Right lung (tissue), 10 donors: ENCODE measurements at places on chromosomes 12 and 14. TPM values are rescaled to one million over a fixed set of nuclear protein-coding genes. Genes with fewer than 3 reads are reported as not detected.

GRCh38 chr14:96270565-96271420 is 14.8 kb downstream of the BDKRB1 start:
- no peak for DNase-seq

- no peak for DNase-seq
Measured at GRCh38 chr12:106003297-106003696, 135.5 kb downstream of the NUAK1 start.

DNA sequence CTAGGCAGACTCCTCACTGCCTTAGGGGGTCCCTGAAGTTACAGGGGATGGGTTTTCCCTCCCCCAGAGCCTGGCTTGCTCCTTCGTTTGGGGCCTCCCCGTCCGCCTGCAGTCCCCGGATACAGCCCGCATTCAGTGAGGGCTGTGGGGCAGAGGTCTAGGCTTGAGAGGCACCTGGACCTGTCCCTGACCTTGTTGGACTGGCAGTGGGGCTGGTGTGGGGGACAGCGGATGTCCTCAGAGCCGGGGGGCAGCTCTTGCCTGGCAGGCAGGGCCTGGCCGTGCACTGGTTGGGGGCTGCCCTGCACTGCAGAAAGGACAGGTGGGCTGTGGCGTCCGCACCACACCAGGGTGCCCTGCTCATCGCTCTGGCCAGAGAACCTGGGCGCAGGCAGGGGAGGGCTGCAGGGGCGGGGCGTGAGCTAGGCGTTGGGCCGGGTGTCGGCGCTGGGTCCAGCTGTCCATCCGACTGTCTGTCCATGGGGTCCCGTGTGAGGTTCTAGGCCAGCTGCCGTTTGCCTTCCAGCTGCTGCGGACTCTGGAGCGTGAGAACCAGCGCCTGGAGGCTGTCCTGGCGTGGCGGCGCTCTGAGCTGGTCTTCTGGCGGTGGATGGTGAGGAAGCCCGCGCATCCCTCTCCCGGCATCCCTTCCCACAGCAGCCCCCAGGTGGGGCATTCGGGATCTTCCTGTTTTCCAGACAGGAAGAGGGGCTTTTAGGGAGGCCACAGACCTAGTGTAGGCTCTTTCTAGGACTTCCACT is 6.0 kb downstream of the TEDC1 start:
- DNase-seq, result no peak

DNA sequence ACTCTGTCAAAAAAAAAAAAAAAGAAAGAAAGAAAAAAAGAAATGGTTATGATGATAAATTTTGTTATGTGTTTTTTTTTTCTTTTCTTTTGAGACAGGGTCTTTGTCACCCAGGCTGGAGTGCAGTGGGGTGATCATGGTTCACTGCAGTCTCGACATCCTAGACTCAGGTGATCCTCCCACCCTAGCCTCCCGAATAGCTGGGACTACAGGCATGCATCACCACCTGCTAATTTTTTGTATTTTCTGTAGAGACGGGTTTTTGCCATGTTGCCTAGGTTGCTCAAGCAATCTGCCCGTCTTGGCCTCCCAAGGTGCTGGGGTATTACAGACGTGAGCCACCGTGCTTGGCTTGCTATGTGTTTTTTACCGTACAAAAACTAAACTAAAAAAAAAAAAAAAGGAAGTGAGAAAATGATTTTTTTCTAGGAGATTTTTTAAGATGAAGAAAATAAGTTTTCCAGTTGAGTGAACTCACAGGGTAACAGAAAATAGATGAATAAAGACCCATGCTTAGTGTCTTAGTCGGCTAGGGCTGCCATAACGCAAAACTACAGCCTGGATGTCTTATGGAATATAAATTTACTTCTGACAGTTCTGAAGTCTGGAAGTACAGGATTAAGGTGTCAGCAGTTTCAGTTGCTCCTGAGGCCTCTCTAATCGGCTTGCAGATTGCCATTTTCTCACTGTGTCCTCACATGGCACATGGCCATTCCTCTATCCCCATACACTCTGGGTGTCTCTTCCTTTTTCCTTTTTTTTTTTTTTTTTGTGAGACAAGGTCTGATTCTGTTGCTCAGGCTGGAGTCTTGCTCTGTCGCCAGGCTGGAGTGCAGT is 13.2 kb upstream of the APOF start:
- DNase-seq, result no peak

GRCh38 chr12:26429070-26429691 is 233.8 kb downstream of the SSPN start:
- no peak for DNase-seq

GRCh38 chr12:52042706-52043385 is 8.4 kb upstream of the NR4A1 start:
- DNase-seq, result no peak

GRCh38 chr14:71863049-71863448 is 69.2 kb upstream of the RGS6 start:
- DNase-seq, result no peak

DNA sequence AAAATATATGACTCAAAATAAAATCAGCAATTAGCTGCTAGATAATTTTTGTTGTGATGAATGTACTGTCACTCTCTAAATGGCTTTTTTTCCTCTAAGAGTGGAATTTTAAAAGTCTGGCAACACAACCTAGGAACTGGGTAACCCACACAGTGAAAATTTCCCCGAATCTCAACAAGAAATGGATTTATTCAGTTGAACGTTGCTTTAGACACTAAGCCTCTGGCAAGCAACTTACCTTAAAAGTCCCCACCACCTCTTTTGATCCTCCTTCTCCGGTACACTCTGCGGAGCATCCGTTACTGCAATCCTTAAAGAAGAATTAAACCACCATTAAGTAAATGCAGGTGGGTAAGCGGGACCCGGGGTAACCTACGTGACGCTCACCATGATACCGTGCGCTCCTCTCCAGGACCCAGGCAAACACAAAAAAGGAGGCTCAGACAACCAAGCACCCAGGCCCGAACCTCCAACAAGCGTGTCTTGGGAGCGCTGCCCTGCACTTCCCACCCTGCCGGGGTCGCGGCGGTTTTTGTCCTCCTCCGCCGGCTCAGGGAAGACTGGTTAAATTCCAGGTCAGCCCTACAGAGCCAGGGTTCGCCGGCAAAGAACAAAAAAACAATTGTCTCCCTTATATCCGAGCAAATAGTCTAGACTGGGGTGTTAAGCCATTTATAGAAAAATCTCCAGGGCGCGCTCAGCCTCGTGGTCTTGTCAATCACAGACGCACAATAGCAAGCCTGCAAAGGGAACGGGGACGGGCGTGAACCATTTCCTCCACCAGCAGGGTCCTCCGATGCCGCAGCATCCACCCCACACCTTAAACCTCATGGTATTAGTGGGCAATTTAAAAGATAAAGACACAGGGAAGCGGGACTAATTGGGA is 47.1 kb downstream of the BCAT1 start:
- no peak for DNase-seq

DNA sequence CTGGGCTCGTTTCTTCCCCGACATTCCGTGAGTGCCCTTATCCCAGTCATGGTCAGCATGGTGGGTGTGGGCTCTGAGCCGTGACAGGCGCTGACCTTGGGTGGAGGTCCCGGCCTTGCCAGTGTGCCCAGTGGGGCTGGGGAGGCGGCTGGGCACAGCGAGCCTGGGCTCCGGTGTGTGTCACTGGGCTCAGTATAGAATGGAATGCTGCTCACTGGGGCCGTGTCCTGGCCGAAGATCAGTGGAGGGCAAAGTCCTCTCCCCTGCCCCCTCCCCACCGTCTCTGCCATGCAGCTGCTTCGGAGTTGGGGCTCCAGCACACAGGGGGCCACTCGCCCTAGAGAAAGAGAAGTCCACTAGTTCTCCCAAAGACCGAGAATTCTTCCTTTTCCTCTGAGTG is 164.4 kb downstream of the TSPAN9 start:
- DNase-seq, result no peak

DNA sequence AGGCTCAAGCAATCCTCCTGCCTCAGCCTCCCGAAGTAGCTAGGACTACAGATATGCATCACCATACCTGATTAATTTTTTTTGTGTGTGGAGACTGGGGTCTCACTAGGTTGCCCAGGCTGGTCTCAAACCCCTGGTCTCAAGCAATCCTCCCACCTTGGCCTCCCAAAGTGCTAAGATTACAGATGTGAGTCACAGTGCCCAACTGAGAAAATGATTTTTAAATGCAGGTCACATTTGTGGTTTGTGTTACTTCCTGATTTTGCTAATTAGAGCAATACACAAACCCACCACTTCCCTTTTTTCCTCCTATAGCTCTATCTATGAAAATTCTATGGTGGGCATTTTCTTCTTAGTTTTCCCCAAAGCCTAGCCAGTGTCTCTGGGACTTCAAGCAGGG is 45.5 kb upstream of the TMEM263 start:
- DNase-seq, result no peak

DNA sequence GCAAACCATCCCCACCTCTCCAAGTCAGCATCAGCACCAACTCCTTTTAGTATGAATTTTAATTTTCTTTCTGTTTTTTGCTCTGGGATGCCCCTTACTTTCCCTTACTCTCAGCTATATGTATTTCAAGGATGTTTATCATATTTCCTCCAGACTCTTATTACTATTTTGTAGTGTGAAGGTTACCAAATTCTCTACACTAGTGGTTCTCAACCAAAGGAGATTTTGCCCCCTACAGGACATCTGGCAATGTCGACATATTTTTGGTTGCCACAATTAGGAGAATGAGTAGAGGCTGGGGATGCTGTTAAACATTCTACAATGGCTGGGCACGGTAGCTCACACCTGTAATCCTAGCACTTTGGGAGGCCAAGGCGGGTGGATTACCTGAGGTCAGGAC is 29.1 kb upstream of the SOS2 start:
- DNase-seq, result no peak

GRCh38 chr12:87529413-87529812 is 499.8 kb downstream of the C12orf50 start:
- no peak for DNase-seq

GRCh38 chr14:30751646-30752416 is 122.5 kb upstream of the COCH start:
- DNase-seq, result no peak

DNA sequence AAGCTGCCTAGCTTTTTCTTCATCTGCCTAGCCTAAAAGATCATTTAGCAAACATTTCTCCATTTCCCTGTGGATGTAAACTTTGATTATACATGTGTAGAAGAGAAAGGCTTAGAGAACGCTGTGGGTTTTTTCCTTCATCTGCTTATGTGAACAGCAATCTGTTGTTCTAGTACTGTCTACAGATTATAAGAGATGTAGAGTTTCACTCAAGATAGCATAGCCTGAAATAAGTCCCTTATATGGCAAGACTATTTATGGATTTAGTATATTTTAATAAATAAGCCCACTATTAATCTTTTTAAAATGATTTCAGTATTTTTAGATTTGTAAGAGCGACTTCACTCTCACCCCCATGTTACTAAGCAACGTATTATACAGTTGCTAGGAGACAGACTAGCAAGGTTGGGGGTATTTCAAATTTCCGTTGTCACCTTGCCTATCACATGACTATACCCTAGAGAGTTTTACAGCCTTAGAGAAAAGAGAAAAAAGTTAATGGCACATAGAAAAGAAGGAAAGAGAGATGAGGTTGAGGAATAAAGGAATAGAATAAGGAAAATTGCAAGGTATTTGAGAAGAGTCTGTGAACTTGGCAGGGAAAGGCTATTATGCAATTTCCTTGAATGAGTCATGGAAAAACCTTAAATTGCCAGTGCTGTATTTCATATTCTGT is 12.2 kb upstream of the TUBA1A start:
- peak; percentile 84 for DNase-seq

- no peak for DNase-seq
Measured at GRCh38 chr14:75492832-75493591, 29.3 kb upstream of the BATF start.

DNA sequence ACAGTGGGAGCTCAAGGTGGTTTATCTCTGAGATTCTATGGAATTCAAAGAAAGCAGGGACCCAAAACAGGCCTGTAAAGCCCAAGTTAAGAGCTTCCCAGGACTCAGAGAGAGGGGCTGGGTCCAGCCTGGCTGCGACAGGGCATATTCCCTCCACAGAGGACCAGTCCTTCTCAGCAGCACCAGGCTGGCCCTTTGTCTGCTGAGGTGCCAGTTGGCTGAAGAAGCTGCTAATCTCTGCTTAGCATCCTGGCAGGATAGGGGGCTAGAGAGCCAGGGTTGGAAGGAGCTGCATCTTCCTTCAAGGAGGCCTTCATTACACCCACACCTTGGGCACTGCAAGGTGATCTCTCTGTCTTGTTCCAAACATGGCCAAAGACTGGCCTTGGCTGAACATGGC is 68.3 kb upstream of the TUNAR start:
- no peak for DNase-seq

The PTGER2 gene
- 3.9 TPM for polyA plus RNA-seq

The IFNG-AS1 gene
- polyA plus RNA-seq, result 0.12 TPM

The GARIN6 gene
- polyA plus RNA-seq, result not detected

The CCDC184 gene
- polyA plus RNA-seq, result not detected

The EPYC gene
- 0.12 TPM for polyA plus RNA-seq
